ENCODE measurements at places on chromosomes 1 and 21.

- no peak for DNase-seq
Observed at GRCh38 chr1:46532095-46532494, 19.4 kb downstream of the KNCN start.

DNA sequence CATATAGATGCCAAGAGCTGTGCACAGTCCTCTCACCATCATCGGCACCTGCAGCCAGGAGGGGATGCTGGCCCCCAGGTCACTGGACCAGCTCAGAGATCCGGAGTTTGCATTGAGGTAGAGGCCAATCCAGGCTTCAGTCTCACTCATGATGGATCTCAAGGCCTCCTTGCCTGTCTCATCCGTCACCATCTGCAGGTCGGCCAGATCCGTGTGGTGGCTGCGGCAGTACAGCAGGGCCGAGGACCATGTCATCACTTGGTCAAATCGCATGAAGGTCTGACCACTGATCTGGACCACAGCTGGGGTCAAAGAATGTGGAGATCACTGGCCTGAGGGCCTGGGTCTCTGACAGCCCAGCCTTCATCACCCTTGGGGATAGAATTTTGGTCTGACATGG is 6.6 kb downstream of the CLEC20A start:
- no peak for DNase-seq

DNA sequence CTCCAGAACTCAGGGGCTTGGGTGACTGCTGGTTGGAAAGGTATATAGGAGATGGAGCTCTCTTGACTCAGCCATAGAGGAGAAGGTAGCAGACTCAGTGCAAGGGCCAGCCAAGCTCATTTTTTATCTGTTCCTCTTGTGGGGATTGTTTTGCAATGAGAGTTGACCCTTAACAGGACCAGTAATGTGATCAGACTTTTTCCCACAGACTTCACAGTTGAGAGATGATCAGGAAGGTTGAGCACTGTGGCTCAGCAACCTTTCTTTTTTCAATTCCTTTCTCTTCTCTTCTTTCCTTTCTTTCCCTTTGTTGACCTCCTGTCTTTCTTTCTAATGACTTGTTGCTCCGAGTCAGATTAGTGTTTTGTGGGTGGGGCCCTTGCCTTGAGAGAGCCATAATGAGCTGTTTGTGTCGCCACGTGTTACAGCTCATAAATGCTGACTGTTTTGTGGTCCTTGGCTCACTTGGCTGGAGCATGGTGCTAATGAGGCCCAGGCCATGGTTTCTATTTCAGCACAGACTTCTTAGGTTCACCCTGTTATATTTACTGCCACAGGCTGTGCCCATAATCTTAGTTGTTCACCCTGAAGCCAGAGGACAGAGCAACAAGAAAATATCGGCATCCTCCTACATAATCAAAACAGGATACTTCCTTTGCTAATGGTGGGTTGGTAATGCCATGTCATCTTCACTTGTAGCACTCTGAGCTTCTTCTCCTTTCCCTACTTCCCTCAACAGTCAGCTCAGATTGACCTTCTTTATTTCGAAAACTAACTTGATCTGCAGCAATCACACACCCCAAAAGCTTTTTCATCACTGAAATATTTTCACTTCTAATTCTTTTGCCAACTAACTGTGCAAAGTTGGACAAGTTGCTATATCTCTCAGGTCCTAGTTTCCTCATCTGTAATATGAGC is 13.9 kb downstream of the ADAM30 start:
- no peak for DNase-seq

DNA sequence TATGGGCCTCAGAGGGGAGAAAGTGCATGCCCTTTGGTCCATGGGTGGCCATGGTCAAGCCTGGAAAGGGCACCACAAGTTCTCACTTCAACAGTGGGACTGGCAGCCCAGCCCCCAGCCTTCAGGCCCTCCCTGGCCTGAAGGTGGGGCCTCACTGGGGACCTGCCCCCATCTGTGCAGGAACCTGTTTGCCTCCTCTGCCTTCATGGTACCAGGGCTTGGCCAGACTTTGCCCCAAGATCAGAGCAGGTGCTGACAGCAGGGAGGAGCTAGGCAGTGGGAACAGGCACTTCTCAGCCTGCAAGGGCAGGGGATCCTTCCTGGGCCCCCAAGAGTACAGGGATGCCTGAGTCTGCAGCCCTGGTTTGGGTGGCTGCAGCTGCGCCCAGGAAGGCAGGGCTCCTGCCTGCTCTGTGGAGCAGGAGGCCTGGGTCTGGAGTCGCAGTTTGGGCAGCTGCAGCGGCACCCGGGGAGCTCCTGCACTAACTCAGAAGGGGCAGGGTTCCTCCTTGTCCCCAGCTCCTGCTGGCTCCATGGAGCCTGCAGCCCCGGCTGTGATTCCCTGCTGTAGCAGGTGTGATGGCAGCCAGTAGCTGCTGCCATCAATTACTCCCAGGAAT is 460.1 kb upstream of the NCAM2 start:
- DNase-seq = no peak

DNA sequence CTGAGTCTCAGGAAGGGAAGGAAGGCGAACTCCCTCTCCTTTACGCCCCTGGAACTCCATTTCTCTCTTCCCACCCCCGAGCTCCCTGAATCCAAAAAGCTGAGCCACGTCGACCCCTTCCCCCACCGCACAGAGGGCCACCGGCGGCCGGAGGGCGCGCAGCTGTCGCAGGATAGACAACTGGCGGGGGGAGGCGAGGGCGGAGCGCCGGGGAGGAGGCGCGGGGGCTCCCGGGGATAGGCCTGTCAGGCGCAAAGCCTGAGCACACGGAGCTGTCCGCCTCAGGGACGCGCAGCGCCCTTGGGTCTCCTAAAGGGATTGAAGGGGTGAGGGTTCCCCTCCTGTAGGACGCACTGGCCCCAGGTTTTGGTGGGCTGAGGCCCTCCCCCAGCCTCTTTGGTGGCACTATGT is 752 bp upstream of the ACTA1 start:
- no peak for DNase-seq

DNA sequence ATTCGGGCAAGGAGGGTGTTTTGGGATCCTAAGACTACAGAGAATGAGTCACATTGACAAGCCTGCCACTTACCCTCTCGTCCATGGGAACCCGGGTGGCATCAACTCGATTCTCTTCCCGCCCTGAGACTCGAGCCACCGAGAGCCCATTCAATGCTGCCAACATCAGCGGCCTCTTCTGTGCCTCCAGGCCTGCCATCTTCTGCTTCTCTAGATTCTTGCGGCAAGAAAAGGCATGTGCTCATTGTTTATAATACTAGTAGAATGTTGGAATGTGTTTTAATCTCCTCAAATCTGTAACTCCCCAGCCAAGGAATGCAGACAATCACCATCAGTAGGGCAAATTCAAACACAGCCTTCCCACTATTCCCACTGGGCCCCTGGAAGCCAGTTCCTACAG is 96.9 kb downstream of the SMYD2 start:
- no peak for DNase-seq

- DNase-seq = no peak
Observed at GRCh38 chr1:1554926-1555915, 14.8 kb upstream of the TMEM240 start.
